ENCODE measurements at places on chromosomes 3 and 15. TPM values are rescaled to one million over a fixed set of nuclear protein-coding genes. Genes with fewer than 3 reads are reported as not detected.

DNA sequence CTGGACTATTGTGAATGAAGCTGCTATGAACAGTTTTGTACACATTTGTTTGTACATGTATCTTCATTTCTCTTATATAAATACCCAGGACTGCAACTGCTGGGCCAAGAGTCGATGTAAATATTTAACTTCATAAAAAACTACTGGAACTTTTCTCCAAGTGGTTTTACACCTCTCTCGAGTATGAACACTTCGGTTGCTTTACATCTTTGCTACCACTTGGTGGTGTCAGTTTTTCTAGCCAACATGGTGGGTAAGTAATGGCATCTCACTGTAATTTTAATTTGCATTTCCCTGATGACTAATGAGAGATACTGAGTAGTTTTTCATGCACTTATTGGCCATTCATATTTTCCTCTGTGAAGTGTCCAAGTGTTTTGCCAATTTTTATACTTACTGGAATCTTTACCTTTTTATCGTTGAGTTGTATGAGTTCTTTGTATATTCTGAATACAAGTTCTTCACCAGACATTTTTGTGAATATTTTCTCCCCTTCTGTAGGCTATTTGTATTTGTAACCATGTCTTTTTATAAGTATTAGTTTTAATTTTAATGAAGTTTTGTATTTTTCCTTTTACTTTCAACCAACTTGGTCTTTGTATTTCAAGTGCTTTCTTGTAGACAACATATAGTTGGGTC, 44.4 kb downstream of the PCOLCE2 start:
- no peak for ATAC-seq

- ATAC-seq: no peak
Measured at GRCh38 chr15:35622641-35623340, 76.8 kb upstream of the DPH6 start.

DNA sequence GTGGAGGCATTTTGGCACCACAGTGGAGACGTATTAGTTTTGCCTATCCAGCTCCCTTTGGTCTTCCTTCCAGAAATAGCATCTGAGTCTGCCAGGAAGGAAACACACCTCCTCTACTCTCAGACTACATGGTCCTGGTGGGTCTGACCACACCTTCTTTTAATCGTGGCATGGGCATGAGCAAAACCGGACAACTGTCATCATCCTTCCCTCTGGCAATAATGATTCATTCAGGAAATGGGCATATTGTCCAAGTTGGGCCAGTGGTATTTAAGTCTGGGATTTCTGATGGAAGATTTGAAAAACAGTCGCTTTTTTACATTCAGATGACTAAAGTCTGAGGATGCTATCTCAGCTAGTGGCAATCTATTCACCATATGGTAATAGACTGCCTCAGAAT, 601.0 kb upstream of the ADAMTS9 start:
- no peak for ATAC-seq

- ATAC-seq: no peak
Measured at GRCh38 chr15:60733196-60733595, 254.3 kb upstream of the ICE2 start.

- ATAC-seq: no peak
Measured at GRCh38 chr3:194588236-194588635, 45.0 kb downstream of the TMEM44 start.

- no peak for ATAC-seq
Measured at GRCh38 chr3:192933259-192933658, 15.6 kb upstream of the MB21D2 start.

DNA sequence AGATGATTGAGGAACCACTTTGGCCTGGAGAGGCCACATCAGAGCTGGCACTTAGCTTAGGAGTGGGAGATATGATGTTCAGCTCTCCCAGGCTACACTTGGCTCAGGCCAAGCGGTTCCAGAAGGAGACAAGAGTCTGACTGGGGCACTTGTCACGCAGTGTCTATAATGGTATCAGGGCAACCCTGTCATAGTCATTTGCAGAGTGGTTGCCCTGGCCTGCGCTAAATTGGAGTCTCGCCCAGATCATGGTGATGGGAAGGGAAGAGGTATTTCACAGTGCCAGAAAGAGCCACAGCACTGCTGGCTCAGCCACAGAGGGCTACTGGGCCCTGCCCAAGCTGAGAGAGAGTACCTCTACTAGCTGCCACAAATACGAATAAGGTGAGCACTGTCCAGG, 186.9 kb upstream of the CRBN start:
- ATAC-seq: no peak

DNA sequence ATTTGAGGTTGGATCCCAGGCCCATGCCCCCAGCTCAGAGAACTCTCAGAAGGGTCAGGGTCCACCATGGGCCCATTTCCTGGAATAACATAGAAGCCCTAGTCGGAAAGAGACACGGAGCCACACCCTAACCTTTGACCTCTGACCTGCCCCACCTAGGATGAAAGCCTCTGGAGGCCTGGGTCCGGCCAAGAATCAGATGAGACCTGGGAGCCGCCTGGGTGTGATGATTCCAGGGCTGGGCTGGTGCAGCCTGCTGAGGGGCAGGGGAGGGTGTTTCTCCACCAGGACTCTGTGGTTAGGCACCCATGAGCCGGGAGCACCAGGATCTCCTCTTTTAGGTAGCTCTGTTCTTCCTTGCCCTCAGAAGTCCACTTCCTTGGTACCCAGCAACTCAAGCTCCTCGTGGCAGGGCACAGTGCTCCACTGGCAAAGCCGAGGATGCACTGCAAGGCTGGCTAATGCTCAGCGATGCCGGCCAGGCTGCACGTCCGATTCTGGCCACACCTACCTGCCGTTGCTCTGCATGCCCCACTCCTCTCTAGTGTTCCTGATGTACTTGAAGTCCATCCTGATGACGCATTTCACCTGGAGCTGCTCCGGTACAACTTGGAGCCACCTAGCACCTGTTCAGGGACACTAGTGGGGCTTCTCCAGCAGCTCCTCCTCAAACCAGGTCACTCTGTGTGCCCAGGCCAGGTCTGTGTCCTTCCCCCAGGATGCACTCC, 57.4 kb downstream of the ZNF445 start:
- ATAC-seq: no peak

DNA sequence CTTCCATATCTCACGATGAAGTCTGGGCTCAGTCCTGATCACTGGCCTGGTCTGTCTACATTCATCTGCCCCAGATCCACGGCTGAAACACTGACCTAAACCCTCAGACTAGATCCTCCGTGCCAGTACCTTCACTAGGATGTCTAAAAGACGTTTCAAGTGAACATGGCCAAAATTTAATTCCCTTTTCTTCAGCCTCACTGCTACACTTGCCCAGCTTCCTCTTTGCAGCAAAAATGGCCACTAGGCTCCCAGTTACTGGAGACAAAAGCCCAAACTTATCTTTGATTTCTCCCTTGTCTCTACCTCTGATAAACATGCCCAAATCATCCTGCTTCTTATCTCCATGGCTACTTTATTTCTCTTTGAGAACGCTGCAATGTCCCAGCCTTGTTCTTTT, 1.7 kb downstream of the RASSF1 start:
- ATAC-seq: no peak

- ATAC-seq: no peak
Measured at GRCh38 chr3:43525941-43526607, 95.7 kb downstream of the ANO10 start.

DNA sequence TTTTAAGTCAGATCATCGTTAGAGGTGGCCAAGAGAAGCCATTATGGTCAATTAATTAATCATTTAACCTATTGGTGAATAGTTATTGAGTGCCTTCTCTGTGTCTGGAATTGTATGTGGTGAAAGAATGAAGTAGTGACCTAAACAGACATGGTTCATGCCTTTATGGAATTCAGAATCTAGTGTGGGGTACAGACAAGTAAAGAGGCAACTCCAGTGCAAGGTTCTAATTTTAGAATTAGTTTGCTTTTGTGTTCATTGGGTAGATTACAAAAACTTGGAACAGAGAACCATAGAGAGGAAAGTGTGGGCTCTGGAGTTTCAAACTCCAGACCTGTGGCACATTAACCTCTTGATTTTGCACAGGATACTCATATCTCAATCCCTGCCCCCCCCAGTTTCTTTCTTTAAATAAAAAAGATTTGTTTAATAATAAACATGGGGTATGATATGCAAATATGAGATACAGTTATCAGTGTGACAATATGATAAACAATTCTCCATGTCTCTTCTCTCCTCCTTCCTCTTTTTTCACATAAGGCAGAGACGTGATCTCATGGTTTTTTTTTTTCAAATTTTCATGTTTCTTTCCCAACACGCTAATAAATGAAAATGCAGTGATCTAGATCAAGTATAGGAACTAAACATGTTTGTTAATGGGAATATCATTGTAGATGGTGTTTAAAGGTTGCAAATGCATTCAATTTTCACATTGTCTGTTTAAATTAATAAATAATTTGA, 117.9 kb downstream of the MITF start:
- ATAC-seq: no peak

Gene SRGAP3
- total RNA-seq: 78.4 TPM

Gene MCTP2
- total RNA-seq: 5.3 TPM

All from motor neuron (in vitro differentiated cells).